CD4-positive, alpha-beta memory T cell (primary cell): ENCODE measurements at places on chromosomes 7 and 10. TPM values are rescaled to one million over a fixed set of nuclear protein-coding genes. Genes with fewer than 3 reads are reported as not detected.

GRCh38 chr10:111455776-111456426 is 379.1 kb downstream of the ADRA2A start:
- no peaks in the 10 kb centered on the region for H3K27me3 ChIP-seq
- no peaks in the 10 kb centered on the region for H3K4me1 ChIP-seq
- H3K4me3 ChIP-seq = no peak overlapping the region
- no peak for DNase-seq

- H3K4me1 ChIP-seq = no peaks in the 10 kb centered on the region
- H3K27me3 ChIP-seq = no peaks in the 10 kb centered on the region
- no peaks in the 10 kb centered on the region for H3K36me3 ChIP-seq
- no peak overlapping the region for H3K27ac ChIP-seq
- no peak for DNase-seq
Measured at GRCh38 chr7:16803881-16804673, 722 bp downstream of the AGR2 start.

DNA sequence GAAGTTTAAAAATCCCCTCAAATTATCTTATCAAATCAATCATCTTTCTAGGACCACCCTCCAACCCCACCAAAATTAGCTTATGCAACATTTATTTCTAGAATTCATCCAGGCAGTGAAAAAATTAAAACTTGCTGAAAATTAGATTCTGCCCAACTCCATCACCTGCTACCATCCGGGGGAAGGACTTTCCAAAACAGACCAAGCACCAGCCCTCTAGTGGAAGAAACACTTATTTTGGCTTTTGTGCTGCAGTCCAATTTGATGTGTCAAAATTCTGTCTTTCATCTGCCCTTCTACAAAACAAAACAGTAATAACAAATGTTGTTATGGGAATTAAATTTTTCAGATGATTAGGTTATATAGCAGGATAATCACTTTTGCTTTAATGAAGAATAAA is 35.1 kb downstream of the GCC1 start:
- no peak for DNase-seq
- H3K27me3 ChIP-seq = no peaks in the 10 kb centered on the region
- H3K4me1 ChIP-seq = no peaks in the 10 kb centered on the region
- no peaks in the 10 kb centered on the region for H3K36me3 ChIP-seq

- no peak overlapping the region for H3K27ac ChIP-seq
- no peak overlapping the region for H3K4me3 ChIP-seq
- no peaks in the 10 kb centered on the region for H3K27me3 ChIP-seq
- no peaks in the 10 kb centered on the region for H3K4me1 ChIP-seq
- DNase-seq = no peak
- no peaks in the 10 kb centered on the region for H3K36me3 ChIP-seq
Measured at GRCh38 chr10:34761453-34761852, 53.6 kb downstream of the PARD3 start.

DNA sequence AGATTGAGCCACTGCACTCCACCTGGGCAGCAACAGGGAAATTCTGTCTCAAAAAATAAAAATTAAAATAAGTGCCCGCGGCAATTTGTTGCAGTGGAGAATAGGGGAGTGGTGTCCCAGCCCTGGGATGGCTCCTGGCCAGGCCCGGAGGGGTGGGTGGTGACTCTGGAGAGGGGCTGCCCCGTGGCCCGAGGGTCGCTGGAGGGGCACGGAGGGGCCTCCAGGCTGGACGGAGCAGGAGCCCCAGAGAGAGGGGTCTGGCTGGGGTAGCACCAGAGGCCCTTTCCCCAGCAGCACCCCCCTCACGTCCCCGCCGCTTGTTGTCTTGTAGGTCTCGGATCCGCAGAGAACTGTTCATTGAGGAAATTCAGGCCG is 38.6 kb upstream of the SH2B2 start:
- H3K4me1 ChIP-seq = no peaks in the 10 kb centered on the region
- no peaks in the 10 kb centered on the region for H3K36me3 ChIP-seq
- H3K4me3 ChIP-seq = no peak overlapping the region
- H3K27ac ChIP-seq = no peak overlapping the region

DNA sequence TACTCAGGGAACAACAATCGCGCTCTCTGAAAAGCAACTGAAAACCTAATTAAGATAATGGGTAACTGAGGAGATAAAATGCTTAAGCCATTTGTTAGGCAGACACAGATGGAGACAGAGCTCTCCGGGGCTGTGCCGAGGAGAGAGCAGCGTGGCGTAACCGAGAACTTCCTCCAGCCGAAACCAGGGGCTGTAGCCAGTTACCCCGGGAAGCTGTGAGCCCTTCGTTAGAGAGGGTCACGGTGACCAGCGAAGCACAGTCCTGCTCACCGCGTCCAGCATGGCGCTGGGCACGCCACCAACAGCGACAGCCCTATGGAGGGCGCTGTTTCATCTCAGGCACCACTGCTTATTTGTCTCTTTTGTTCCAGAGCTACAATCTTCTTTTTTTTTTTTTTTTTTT is 16.1 kb downstream of the PAPOLB start:
- H3K27me3 ChIP-seq = no peaks in the 10 kb centered on the region
- no peaks in the 10 kb centered on the region for H3K36me3 ChIP-seq
- no peak for DNase-seq
- H3K4me1 ChIP-seq = no peaks in the 10 kb centered on the region

DNA sequence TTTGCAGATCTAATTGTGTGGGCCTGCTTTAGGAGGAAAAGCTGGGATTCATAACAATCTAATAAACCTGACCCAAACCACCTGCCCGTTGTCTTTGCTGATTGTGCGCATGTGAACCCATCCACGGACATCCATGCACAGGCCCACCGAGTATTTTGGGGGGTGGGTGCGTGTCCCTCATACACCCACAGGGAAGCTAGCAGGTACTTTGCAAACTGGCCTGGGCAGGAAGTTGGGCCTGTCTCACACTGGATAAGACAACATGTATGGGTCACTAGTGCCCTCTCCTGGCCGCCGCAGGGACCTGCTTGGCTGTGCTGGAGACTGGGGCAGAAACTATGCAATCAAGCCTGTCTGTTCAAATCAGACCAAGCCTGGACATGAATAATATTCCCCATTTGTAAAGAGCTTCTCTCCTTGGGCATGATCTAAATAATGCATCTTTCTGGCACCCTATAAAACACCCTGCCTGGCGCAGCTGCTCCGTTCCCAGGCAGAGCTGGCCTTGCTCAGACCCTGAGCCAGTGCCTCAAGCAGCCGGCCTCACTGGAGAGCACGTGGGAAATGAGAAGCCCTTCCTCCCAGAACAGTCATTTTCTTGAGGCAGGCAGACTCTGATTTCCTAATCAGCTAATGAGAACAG is 15.8 kb downstream of the ECHDC3 start:
- no peak overlapping the region for H3K4me3 ChIP-seq
- DNase-seq = peak; percentile 70
- H3K36me3 ChIP-seq = no peaks in the 10 kb centered on the region
- H3K4me1 ChIP-seq = no peaks in the 10 kb centered on the region
- no peak overlapping the region for H3K27ac ChIP-seq

DNA sequence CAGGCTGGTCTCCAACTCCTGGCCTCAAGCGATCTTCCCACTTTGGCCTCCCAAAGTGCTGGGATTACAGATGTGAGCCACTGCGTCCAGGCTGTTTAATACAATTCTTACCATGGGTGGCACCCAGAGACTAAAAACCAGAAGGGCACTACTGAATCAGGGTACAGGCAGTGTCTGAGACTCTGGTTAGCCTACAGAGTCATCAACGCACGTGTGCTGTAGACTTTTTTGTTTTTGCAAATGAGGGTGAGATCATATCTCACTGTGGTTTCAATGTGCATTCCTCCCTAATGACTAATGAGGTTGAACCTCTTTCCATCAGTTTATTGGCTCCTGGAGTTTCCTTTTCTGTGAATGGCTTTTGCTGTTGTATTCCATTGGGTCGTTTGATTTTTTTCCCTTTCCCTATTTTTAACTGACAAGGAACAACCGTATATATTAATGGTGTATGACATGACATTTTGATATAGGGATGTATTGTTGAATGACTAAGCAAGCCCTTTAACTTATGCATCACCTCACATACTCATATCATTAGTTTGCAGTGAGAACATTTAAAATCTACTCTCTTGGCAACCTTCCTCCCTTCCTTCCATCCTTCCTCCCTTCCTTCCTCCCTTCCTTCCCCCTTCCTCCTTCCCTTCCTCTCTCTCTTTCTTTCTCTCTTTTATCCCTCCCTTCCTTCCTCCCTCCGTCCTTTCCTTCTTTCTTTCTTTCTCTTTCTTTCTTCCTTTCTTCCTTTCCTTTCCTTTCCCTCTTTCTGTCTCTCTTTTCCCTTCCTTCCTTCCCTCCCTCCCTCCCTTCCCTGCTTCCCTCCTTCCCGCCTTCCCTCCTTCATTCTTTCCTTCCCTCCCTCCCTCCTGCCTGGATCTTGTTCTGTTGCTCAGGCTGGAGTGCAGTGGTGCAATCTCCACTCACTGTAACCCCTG is 9.3 kb upstream of the TMEM270 start:
- no peak overlapping the region for H3K27ac ChIP-seq
- DNase-seq = no peak
- no peaks in the 10 kb centered on the region for H3K36me3 ChIP-seq
- H3K27me3 ChIP-seq = no peaks in the 10 kb centered on the region

GRCh38 chr7:135930565-135931461 is 46.3 kb downstream of the MTPN start:
- DNase-seq = no peak
- no peak overlapping the region for H3K4me3 ChIP-seq
- H3K27me3 ChIP-seq = no peaks in the 10 kb centered on the region
- peaks cover 42% of the 10 kb centered on the region for H3K4me1 ChIP-seq

DNA sequence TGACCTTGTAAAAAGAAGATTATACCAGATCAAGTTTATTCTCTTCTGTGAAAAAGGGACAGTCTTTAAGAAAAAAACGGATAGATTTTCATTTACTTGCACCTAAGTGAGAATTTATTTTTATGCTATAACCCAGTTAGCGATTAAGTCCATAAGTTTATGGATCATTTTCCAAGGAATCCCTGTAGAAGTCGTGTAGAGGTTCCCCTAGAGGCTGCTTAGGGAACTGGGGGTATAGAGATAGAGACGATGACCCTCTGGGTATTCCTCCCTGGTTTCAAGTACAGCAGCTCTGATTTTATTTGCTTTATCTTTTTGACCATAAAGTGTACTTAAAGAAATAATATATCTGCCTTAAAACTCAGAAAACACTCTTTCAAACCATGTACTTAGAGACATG is 648.4 kb upstream of the LRRTM3 start:
- H3K4me3 ChIP-seq = no peak overlapping the region
- no peaks in the 10 kb centered on the region for H3K36me3 ChIP-seq
- no peak for DNase-seq
- no peak overlapping the region for H3K27ac ChIP-seq
- H3K27me3 ChIP-seq = no peaks in the 10 kb centered on the region

DNA sequence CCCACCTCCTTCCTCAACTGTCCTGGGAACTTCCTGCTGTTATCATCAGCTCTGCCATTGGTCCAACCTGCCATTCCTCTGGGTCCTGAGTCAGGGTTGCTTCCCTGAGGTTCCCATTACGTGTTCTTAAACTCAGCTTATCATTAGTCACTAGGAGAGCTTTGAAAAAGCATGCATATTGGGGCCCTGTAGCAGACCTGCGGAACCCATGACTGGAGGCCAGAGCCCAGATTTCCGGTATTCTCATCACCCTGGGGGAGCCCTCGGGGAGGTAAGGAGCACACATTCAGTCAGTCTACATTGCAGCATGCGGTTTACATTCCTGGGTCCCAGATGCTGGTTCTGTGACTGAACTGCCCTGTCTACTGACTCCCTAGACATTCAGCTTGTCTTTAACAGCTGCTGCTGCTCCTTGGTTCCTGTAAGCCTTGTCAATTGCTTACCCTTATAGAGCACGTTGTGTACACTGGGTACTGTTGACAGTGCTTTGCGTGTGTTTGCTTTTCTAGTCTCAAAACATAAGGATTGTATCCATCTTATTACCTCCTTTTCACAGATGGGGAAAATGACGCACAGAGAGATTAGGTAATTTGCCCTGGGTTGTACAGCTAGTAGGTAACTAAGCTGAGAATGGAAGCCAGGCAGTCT is 12.8 kb downstream of the CDHR3 start:
- no peak overlapping the region for H3K27ac ChIP-seq
- H3K4me3 ChIP-seq = no peak overlapping the region

DNA sequence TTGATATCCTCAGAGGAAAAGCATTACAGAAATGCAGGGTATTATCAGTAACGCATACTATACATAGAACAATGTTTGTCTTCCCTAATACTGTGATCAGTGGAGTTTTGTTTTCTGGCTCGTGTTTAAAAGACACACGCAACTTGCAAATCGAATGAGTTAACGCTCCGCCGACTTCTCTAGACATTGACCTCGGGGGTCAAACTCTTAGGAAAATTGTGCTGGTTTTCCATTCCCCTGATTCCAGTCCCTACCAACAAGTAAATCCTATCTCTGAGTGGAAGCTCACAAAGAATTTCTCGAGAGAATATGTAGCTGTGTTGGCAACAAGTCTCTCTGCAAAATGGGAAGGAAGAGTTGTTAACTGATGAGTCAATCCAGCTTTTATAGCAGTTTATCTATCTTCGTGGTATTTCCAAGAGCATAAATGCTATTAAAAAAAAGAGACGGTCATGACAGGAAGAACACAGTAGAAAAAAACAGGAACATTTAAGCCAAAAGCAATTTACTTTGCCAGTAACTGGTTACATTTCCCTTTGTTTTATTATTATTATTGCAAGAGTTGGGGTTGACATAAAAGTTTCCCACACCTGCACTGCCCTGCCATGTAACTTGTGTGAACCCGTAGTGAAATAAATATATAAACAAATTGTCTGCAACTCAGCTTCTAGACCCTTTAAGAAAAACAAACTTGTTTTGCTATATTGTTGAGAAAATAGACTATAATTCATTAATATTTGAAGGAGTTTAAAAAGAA is 144.4 kb downstream of the ARID5B start:
- peak overlapping the region; percentile 9 for H3K4me3 ChIP-seq
- peak overlapping the region; percentile 87 for H3K27ac ChIP-seq
- peaks cover 81% of the 10 kb centered on the region for H3K4me1 ChIP-seq
- H3K36me3 ChIP-seq = no peaks in the 10 kb centered on the region
- DNase-seq = no peak

Gene DYNC1I1
- 0.33 TPM for polyA plus RNA-seq

Gene GET4
- 28.7 TPM for polyA plus RNA-seq

Gene PDIA4
- polyA plus RNA-seq = 125 TPM

Gene SLC26A3
- polyA plus RNA-seq = not detected

Gene KIF20B
- polyA plus RNA-seq = 8.0 TPM

Gene MYH16
- polyA plus RNA-seq = not detected
